ENCODE measurements at places on chromosomes 11 and 22.

- peak; percentile 61 for DNase-seq
These were observed at the start of gene ADM2 for GRCh38 chr22:50481440-50482106. TSS of gene ADM2 (plus strand) at chr22:50481543. CDS start at chr22:50481848, 305 bp downstream.

DNA sequence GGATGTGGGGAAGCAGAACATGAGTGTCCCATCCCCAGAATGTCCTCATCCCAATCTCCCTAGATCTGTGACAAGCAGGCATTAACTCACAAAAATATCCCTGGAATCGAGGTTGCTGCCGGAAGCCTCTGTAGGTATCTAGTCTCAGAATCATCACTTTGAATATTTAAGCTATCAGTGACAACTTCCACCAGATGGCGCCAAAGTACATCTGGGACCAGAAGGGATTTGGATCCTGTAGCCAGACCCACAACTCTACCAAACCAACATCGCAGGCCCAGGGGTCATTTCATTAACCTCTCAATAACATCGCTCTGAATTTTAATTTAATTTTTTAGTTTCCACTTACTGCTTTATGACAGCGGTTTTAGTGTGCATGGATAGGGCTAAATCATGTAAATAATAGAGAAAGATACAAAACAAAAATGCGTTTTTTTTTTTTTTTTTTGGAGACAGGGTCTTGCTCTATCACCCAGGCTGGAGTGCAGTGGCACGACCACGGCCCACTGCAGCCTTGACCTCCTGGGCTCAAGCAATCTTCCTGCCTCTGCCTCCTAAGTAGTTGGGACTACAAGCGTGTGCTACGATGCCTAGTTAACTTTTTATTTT, 1.1 kb upstream of the EXT2 start:
- peak; percentile 71 for DNase-seq

DNA sequence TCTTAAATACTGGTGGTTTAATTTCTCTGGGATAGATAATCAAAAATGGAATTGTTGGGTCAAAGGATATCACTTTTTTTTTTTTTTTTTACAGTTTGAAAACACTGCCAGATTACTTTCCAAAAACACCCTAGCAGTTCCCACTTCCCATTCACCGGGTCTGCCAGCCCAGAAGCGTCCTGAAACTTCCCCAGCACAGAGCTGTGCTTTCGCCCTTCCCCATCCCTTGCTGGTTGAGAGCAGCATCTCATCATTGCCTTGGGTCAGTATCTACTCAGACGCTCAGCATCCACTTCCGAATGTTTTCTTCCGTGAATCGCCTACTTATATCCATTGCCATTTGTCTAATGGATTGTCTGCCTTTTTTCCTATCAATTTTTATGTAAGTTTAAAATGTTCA, 5.5 kb downstream of the CERK start:
- no peak for DNase-seq

GRCh38 chr11:74532501-74533246, 39.1 kb upstream of the LIPT2 start:
- DNase-seq, result no peak

- DNase-seq, result no peak
These were observed 438.1 kb downstream of the SOX6 start for GRCh38 chr11:15918212-15918611.

Measured in activated T-cell treated with anti-CD3 and anti-CD28 coated beads, Interleukin-2, amount 50 U/mL, for 4 hours (primary cell).